ENCODE measurements at places on chromosomes 4 and X.

GRCh38 chr4:12691168-12691567 is 793.0 kb downstream of the RAB28 start:
- DNase-seq = no peak

DNA sequence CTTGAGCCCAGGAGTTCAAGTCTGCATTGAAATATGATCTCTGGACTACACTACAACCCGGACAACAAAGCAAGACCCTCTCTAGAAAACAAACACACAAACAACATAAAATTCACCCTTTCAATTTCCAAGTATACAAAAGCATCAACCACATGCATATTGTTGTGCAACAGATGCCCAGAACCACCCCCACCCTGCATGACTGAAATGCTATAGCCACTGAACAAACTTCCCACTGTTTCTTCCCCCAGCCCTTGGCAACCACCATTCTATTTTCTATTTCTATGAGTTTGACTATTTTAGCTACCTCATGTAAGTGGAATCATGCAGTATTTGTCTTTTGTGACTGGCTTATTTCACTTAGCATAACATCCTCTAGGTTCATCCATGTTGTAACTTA is 14.2 kb upstream of the C4orf51 start:
- DNase-seq = no peak

DNA sequence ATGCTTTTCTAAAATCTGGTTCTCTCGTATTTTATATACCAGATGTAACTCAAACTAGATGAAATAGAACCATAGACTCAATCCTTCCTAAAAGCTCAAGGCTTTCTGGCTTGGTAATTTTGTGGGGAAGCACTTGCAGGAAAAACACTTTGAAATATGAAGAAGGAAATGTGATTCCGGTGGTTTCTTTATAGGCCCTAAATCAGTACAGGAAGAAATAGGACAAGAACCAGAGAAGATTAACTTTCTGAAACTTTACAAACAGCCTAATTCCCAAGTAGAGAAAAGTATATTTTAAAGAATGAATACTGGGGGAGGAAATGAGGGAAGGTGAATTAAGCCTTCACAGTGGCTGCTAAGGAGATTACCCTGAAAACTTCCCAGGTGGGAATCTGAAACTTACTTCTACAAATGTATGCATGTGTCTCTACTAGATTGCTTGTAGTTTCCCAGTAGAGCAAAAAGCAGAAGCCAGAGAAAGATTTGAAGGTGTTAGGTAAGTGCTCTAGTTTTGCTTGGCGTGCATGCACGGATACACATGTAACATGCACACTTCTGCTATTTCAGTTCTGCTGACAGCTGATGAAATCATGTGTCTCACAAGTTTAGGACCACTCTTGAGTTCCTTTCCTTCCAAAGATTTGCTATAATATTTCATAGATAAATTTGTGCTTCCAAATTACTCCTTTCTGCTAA is 92.1 kb downstream of the AFF1 start:
- no peak for DNase-seq

- no peak for DNase-seq
Observed at GRCh38 chr4:153877898-153878297, 89.0 kb upstream of the SFRP2 start.

DNA sequence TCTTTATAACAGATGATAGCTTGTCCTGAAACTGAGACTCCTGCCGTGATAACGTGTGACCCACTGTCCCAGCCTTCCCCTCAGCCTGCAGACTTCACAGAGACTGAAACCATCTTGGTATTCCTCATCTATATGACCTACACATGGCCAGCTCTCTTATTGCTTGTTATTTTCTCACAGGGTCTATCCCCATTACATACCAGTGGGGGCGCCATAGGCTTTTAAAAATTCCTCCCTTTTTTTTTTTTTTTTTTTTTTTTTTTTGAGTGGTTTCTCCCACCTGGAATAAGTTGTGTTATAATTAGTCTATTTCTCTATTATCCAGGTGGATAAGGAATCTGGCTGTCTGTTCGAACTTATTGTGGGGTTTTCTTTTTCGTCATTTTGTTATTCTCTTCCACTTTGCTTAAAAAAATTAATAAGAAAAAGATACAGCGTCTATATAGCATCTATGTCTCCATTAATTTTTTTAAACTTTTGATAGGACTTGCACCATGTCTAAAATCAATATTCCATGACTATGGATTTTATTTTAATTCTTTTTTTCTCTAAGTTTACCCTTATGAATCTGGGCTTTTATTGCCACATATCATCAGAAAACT is 47.2 kb downstream of the GYG2 start:
- DNase-seq = no peak

- DNase-seq = no peak
Observed at GRCh38 chr4:165288226-165288625, 39.2 kb upstream of the MSMO1 start.

DNA sequence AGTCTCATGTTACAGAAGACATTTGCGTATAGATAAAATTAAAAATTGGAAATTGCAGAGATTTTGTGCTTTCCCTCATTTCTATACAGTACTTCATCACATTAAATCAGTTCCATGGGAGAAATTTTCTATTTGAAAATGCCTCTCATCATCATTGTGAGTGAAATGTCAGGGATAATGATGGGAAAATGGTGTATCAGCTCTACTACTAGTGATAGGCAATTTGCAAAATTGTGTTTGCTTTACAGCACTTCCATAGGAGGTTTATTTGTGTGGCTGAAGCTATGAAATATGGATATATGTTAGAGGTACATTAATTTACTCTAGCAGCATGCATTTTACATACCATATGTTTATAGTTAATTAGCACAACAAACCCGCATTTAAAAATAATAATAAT is 21.0 kb upstream of the ANAPC4 start:
- no peak for DNase-seq

DNA sequence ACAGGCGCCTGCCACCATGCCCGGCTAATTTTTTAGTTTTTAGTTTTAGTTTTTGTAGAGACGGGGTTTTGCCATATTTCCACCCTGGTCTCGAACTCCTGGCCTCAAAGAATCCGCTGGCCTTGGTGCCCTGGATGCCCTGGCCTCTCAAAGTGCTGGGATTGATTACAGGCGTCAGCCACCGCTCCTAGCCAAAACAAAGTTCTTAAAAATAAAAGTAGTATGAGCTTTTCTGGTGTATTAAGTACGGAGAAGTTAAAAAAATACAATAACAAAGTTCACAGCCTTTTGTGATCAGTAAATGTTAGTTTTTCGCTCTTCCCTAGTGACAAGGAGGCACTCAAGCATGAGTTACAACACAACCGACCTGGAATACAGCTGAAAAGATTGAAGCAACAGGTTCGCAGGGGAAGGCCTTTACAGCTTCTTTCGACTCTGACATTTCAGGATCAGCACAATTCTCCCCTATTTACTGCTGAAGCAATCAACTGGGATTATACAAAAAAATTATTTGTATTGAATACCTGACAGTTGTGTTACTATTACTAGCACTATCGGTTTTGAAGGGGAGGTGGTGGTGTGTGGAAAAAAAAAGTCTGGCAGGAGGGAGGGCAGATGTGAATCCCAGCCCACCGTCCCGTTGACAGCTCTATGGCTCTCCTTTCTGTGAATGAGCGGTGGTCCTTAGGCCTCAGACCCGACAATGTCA is 893 bp upstream of the METAP1 start:
- no peak for DNase-seq

GRCh38 chrX:46561824-46562657 is 11.5 kb upstream of the CHST7 start:
- no peak for DNase-seq

DNA sequence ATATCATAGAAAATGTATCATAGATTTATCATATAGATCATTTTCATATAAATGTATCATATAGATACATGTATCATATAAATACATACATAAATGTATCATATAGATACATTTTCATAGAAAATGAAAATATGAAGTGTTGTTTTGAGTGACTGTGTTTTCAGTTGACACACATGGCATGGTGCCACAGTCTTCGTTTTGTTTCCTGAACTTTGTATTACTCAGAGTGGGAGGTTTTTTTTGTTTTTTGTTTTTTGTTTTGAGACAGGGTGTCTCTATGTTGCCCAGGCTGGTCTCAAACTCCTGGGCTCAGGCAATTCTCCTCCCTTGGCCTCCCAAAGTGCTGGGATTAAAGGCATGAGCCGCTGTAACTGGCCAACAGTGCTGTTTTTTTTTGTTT is 3.9 kb downstream of the RBM10 start:
- no peak for DNase-seq

DNA sequence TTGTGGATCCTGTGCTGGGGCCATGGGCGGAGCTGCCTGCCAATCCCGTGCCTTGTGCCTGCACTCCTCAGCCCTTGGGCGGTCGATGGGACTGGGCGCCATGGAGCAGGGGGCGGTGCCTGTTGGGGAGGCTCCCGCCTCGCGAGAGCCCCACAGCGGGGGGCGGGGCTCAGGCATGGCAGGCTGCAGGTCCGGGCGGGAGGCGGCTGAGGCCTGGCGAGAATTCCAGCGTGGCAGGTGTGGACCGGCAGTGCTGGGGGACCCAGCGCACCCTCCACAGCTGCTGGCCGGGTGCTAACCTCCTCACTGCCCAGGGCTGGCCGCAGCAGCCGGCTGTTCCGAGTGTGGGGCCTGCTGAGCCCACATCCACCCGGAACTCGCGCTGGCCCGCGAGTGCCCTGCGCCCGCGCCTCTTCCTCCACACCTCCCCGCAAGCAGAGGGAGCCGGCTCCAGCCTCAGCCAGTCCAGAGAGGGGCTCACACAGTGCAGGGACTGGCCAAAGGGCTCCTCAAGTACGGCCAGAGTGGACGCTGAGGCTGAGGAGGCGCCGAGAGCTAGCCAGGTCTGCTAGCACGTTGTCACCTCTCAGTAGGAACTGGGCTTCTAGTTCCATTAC is 85.9 kb downstream of the GBA3 start:
- no peak for DNase-seq

- DNase-seq = no peak
Observed at GRCh38 chr4:47482326-47482725, 2.7 kb upstream of the ATP10D start.

GRCh38 chrX:20284444-20284843 is 17.7 kb upstream of the RPS6KA3 start:
- DNase-seq = no peak

DNA sequence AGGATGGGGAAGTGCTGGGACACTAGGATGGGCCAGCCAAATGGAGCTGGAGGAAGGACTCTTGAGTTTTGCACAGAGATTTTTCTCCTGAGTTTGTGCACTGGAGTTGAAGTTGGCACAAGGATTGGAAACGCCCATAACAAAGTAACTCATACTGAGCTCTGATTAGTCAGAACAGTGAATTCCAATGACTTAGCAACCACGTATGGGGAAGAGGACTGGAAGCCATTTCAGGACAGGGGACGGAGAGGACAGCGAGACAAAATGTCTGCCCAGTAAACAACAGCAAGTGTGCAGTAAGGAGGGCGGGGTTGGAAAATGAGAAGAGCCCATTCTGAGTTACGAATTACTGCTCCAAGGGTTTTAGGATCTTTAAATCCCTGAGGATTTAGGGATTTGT is 5.9 kb downstream of the RIPPLY1 start:
- no peak for DNase-seq

DNA sequence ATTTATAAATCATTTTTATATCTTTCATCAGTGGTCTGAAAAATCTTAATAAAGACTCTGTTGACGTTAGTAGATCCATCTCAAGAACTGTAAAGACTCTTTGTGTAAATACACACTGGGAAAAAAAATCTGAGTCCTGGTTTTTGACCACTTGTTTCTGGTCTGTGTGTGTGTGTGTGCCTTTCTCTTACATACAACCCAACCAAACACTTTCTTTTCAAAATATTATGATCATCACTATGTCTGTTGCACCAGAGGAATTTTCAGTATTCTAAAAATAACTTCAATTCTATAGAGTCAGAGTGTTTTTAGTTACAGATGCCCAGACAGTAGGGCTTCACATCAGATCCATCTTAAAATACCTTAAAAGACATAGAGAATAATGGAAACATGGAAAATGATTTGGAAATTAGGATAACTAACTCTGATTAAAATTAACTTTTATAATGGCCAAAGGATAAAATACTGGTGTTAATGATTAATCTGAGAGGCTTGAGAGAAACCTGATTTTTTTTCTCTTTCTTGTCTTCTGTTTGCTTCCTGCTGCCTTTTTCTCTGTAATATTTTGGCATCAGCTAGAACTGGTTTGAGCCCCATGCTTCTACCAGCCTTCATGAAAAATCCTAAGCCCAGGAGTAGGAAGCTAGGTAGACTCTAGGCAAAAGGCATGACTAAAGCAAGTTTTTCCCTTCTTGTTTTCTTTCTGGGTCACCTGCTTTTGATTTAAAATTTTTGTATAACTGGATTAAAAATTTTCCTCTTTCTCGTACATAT is 99.7 kb downstream of the ATXN3L start:
- DNase-seq = no peak

- no peak for DNase-seq
Observed at GRCh38 chr4:15104825-15105224, 102.5 kb downstream of the CPEB2 start.

DNA sequence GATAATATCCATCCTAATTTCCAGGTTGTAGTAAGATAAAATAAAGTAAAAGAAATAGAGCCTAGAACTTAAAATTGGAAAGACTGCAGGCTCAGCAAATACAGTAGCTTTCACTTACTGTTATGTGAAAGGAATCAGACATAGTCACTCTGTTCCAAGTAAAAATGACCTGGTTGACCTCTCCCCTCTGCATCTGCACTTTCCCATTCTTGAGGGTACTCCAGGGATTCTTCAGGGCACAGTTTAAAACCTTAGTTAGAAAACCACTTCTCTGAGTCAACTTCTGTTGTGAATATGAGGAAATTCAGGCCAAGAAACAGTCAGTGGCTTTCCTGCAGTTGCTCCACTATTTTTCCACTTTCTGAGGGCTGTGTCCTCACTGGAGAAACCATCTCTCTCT is 42.9 kb downstream of the FRAS1 start:
- DNase-seq = no peak

- no peak for DNase-seq
Observed at GRCh38 chr4:11049001-11049400, 364.4 kb upstream of the CLNK start.

GRCh38 chrX:48648336-48648751 is 35.3 kb upstream of the WAS start:
- peak; percentile 65 for DNase-seq

All from CD4-positive, alpha-beta T cell treated with Interleukin-17A for 1 hour (primary cell).